ENCODE measurements at places on chromosomes 12 and 14.

- DNase-seq: peak; percentile 96
Observed at GRCh38 chr12:53675701-53676607, at the start of gene ATP5MC2. ATP5MC2 (minus strand) TSS chr12:53676083; CDS start chr12:53672614, 3,469 bp downstream.

DNA sequence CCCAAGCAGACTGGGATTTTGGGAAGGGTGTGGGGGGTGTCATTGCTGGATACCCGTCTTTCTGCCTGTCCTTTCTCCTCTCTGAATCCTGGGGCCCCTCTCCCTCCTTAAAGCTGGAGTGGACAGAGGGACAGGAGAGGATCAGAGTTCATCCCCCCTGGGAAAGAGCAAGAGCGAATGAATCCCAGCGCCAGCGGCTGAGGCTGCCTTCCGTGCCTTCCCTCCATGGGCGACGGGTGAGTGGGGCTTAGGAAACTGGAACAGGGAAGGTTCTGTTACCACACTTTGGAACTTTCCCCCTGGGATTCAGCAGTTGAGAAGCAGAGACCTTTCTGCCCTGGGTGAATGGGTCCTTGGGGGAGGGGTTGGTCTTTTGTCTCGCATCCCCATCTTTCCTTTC lies 16.2 kb upstream of the RIN3 start:
- DNase-seq: no peak

DNA sequence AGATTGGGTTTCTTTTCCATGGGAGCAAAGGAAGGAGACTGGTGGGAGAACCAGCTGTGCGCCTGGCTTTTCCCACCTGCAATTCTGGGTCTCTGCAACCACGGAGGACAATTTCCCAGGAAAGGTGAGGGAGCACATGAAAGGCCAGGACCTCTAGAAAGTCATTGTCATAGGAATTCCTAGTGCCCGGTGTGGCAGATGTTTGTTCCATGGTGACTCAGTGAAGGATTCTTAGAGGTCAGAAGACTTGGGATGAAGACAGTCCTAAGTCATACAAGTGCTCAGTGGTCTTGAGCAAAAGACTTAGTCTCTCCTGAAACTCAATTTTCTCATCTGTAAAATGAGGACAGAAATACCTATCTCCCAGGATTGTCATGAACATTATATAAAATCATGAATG lies 51.3 kb downstream of the KCNA5 start:
- DNase-seq: no peak

- DNase-seq: no peak
Observed at GRCh38 chr12:3207175-3207574, 130.0 kb downstream of the TSPAN9 start.

GRCh38 chr12:80044694-80045046 lies 54.7 kb upstream of the OTOGL start:
- no peak for DNase-seq

DNA sequence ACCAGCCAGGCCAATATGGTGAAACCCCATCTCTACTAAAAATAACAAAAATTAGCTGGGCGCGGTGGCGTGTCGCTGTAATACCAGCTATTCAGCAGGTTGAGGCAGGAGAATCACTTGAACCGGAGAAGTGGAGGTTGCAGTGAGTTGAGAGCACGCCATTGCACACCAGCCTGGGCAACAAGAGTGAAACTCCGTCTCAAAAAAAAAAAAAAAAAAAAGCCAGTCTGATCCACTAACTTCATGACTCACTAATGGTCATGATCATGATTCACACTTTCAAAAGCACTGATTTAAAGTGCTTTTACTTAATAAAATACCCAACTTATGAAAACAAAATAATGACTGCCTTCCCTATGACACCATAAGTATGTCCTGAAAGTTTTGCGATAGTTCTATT lies 38.4 kb upstream of the CPM start:
- DNase-seq: no peak

GRCh38 chr12:87320724-87321123 lies 708.5 kb downstream of the C12orf50 start:
- no peak for DNase-seq

- DNase-seq: peak; percentile 58
Observed at GRCh38 chr14:104094709-104095425, 9.4 kb downstream of the ASPG start.

- no peak for DNase-seq
Observed at GRCh38 chr12:56086096-56086495, 6.1 kb downstream of the ERBB3 start.

DNA sequence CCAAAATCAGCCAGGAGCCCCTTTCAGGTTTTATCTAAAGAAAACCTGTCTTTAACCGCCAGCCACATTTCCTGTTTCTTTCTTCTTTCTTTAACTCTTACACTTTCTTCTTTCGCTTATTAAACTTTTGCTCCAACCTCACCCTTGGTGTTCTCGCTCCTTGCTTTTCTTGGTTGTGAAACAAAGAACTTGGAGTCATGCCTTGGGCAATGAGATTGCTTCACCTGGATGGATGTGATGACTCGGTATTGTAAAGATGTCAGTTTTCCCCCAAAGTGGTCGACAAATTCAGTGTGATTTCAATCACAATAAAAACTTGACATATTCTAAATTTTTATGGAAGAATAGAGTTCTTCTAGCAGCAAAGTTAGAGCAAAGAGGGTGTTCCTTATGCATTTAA lies 16.2 kb upstream of the TCL1A start:
- no peak for DNase-seq

DNA sequence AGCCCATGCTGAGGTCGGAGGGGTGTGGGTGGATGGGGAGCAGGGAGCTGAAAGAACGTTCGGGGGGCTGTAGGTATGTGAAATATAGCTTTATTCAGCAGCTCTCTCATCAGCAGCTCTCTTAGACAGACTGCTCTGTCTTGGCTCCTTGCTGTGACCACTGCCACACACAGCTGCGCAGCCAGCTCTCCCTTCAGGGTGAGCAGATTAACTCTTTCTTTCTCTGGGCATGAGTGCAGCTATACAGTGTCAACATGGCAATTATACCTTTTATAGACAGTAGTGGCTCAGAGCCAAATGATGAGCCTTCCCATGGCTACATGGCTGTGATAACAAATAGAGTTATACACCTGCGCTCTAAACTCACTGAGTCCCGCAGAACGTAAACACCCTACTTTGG lies 137.7 kb upstream of the NEDD1 start:
- no peak for DNase-seq

GRCh38 chr12:120249266-120249874 lies 16.2 kb downstream of the PXN start:
- no peak for DNase-seq

GRCh38 chr12:661720-662486 lies 1.3 kb downstream of the NINJ2 start:
- no peak for DNase-seq

DNA sequence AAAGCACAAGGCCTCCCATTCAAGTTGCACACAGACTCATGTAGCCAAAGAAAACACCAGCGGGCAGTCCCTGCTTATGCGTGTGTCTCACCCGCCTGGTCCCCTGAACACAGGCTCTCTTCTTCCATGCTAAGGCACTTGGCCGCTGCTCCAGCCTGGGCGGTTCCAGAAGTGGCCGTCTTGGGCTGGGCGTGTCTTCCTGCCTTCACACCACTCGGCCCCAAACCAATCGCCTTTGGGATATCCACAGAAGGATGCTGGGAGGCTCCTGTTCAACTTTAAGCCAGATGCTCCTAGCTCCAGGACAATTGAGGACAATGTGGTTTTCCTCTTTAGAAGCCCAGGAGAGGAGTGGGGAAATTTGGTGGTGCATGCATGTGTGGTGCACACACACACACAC lies 2.2 kb downstream of the SCARB1 start:
- DNase-seq: no peak

DNA sequence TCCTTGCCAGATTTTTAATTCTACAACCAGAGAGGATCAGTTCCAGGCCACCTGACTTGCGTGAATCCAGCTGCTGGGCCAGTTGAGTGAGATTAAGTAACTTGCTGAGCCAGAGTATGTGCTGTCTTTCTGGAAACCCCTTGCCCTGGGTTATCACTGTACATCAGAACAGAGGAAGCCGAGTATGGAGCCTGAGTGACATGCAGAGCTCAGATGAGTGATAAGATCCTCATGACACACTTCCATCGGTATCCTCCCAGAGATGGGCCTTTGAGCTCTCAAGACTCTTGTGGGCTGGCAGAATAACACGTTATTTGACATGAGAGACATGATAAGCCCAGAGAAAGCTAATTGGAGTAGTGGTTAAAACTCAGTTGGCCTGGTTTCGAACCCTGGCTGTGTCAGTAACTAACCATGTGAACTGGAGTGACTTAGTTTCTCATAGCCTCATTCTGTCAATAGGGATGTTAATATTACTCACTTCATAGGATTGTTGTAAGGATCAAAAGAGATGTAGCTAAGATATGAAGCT lies 388.1 kb downstream of the ZFP36L1 start:
- DNase-seq: no peak

- no peak for DNase-seq
Observed at GRCh38 chr14:91027561-91027960, 32.9 kb downstream of the RPS6KA5 start.

DNA sequence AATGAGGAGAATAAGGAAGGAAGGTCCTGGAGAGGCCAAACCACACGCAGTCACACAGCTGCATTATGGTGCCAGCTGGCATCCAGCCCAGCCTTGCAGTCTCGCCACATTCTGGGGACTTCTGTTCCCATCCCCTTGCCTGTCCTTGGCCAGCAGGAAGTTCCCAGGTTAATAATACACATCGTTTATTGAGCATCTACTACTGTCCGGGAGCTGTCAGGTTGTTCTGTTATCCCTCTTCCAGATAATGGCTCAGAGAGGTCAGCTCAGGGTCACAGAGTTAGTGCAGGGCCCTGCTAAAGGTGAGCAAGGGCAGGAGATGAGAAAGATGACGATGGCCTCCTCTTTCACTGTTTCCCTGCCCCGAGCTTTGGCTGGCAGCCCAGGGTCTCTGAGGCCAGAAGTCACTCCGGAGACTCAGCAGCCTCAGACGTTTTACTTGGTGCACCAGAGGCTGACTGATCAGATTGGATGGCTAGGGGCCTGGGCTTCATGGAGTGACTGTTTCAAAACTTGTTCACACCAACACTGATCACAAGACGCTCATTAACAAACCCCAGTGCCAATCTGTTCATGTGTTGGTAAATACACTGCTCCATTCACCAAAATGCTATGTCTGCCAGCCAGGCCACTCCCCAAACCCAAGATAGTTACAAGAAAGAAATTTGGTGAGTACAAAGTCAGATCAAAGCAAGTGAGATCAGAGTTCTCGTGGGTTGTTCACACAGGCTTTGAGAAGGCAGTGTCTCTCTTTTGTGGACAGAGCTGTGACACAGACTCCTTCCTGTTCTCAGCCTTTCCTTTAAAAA lies 79.2 kb downstream of the B4GALNT3 start:
- no peak for DNase-seq

DNA sequence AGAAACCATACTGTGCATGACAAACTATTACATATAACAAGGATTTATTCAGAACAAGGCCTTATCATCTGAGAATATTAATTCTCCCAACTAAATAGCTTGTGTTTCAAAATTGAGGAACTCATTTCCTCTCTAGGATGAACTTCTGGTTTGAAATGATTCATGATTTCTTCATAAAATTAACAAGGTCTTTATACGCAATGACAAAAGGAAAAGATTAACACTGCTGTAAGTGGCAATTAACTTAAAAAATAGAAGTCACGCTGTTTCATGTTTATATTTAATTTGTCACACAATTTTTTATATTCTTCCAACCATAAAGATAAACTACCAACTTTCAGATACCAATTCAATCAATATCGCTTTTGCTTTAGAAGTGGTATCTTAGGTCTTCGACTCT lies 80.8 kb downstream of the GRIP1 start:
- no peak for DNase-seq

- DNase-seq: no peak
Observed at GRCh38 chr12:104637604-104638003, 180.9 kb downstream of the CHST11 start.

- DNase-seq: no peak
Observed at GRCh38 chr12:131720921-131721320, 10.0 kb downstream of the SFSWAP start.

- DNase-seq: no peak
Observed at GRCh38 chr12:123762715-123763052, 583 bp downstream of the DNAH10 start.

- no peak for DNase-seq
Observed at GRCh38 chr12:70576341-70577282, 60.6 kb downstream of the PTPRB start.

GRCh38 chr14:103071544-103072251 lies 12.3 kb upstream of the LBHD2 start:
- no peak for DNase-seq

DNA sequence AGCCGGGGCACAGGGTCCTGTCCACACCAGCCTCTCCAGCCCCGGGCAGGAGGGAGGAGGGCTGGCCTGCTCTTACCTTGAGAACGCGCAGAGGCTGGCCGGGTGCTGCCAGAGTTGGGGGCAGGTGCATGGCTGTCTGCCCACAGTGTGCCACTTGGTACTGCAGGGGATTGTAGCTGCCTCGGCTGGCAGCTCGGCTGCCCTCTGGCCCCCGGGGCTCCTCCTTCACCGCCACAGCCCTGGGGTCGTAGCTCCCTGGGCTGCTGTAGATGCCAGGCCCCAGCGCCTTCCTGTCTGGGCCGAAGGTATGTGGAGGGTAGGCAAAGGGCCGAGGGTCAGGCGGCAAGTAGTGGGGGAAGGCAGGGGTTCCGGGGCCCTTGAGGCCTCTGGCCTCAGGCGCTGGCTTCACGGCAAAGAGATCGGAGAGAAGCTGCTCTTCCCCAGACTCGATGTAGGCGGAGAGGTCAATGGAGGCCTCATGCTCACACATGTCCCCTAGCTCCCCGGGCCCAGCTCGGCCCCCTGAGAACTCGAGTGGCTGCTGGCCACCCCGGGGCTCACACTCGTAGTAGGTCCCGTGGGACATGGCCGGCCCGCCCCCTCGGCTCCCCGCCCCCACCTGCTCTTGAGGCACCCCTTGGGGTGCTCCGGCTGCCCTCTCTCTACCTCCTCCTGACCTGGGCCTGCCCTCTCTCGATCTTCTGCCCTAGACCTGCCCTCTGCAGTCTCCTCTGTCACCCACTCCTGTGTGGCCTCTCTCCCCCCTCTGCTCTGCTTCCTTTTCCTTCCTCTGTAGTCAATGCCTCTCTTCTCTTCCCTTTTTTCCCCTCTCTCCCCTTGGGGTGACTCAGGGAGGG lies at the start of gene CEBPE:
TSS of gene CEBPE (minus strand) at position 750 of the 857 bp plus-strand sequence. CDS start at position 586, 164 bp downstream.
- no peak for DNase-seq

GRCh38 chr14:57823015-57823660 lies 42.8 kb downstream of the SLC35F4 start:
- no peak for DNase-seq

DNA sequence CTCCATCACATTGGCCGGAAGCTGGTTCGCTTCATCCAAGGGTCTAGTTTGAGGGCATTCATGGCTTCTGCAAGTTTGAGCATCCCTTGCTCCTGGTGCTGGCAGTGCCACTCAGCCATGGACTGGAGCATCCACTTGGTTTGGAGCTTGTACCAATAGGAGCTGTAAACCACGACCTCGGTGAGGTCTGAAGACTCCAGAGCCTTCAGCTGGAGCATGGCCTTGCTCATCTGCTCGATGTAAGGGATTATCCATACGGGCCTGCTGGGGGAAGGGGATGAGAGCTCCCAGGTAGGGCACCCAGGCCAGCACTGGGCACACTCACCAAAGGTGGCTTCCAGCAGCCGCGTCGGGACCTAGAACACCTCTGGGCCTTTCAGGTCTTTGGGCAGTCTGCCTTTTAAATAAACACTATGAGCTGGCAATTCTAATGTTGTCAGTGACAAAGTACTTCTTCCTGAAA lies 13.5 kb downstream of the FOS start:
- no peak for DNase-seq

Data from activated T-helper 1 cell treated with Interleukin-2 at 50 U/mL for 16 hours (primary cell).